Pons (tissue), 1 donor: ENCODE measurements at places on chromosomes 3 and 15.

- no peak for DNase-seq
Observed at GRCh38 chr15:48695827-48696573, 50.5 kb upstream of the FBN1 start.

DNA sequence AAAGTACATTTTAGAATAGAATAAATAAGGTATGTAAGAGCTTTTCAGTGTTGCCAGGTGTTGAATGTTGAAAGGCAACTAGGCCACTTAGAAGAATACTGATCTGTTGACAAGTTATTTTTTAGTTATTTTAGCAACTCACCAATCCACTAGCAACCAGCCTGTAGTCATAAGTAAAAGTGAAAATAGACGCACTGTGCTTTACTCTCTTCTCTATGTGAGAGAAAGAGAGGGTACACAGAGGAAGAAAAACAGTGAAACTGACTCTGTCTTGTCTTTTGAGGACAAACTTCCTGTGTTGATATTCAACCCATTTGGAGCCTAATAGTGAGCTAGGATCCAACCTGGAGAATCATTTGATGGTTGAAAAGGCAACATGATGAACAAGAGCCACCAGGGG lies 327.1 kb upstream of the GOLIM4 start:
- DNase-seq = no peak

DNA sequence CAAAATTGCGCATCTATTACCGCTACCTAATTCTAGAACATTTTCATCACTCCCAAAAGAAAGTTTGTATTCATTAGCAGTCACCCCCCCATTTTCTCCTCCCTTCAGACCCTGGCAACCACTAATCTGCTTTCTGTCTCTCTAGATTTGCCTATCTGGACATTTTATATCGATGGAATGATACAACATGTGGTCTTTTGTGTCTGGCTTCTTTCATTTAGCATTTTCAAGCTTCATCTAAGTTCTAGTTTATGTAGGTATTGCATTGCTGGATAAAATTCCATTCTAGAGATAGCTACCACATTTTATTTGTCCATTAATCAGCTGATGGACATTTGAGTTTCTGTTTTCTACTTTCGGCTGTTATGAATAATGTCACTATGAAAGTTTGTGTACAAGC lies 38.4 kb downstream of the SLMAP start:
- DNase-seq = no peak

- peak; percentile 9 for DNase-seq
Observed at GRCh38 chr3:46325645-46326300, 28.1 kb upstream of the CCR2 start.

DNA sequence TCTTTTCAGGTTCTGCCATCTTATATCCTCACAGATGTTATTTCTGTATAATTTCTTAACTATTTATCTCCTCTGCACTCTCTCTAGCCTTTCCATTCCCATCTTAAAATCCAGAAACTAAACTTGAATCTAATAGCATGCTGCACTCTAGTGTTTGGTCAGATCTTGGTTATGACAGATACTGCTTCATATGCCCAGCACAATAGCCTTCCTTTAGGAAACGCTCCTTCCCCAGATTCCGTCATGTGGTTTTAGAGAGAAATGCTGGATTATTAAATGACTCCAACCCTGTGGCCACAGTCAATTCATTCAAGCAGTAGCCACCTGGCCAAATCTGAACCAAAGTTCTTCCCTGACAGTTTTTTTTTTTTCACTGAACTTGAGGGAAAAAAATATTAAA lies 19.4 kb downstream of the RASGRP1 start:
- DNase-seq = no peak

DNA sequence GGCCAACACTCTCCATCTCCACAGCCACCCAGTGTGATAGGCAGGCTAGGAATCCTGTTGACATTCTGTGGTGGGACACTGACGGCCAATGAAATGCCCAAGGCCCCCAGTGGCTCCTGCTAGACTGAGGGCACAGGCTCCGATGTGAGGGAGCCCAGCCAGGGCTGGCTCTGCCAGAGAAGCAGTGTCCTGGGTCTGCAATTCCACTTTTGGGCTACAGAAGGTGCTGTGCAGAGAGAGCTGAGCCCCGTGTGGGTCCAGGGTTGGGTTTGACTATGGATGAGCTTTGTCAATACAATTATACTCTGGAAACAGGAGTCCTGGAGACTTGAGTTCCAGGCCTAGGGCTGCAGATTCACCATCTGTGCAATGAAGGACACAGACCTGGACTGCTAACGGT lies 55.7 kb upstream of the TMEM115 start:
- no peak for DNase-seq

DNA sequence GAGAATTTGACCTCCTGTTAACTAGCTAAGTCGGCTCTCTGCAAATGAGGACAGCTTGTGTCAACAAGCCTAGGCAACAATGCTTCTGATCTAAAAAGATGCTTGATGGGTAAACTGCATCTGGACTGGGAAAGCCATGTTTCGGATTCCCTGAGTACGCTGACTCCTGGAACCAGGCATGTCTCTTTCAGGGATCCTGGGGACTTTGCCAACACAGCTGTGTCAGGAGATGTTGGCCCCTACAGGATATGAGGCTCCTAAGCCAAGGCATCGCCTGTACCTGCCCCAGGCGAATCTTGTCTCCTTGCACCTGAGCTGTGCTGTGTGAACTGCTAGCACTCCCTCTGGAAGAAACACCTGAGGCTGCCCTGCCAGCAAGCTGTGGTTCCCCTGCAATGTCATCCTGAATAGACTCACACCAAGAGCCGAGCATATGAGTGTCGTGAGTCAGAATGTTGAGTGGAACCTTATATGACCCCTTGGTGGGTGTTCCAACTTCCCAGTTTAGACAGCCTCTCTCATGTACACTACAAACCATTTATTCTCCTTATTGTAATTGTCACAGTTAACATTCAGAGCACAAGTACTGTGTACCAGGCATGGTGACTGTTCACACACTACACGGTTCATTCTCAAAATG lies 17.0 kb downstream of the EOGT start:
- no peak for DNase-seq

GRCh38 chr3:53192608-53193007 lies 31.6 kb downstream of the PRKCD start:
- DNase-seq = no peak

DNA sequence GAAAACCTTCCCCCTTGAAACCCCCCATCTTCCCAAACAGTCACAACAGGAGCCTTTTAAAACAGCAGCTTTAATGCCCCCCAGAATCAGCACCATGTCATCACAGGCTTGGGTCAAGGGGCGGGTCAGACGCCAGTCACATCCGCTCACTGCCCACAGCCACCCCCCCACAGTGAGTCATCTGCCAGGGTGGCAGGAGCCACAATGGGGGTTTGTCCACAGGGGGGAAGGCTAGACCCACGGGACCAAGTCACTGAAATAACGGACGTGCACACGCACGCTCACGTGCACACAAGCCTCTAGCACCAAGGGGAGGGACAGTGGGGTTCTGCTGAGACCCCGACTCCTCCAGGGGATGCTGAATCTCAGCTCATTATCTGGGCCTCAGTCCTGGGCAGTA lies 441 bp upstream of the UCN2 start:
- DNase-seq = peak; percentile 76
